ENCODE measurements at places on chromosomes 7 and 10.
A peak's percentile ranks its signal among the peaks of the same experiment; 100 is the strongest.

DNA sequence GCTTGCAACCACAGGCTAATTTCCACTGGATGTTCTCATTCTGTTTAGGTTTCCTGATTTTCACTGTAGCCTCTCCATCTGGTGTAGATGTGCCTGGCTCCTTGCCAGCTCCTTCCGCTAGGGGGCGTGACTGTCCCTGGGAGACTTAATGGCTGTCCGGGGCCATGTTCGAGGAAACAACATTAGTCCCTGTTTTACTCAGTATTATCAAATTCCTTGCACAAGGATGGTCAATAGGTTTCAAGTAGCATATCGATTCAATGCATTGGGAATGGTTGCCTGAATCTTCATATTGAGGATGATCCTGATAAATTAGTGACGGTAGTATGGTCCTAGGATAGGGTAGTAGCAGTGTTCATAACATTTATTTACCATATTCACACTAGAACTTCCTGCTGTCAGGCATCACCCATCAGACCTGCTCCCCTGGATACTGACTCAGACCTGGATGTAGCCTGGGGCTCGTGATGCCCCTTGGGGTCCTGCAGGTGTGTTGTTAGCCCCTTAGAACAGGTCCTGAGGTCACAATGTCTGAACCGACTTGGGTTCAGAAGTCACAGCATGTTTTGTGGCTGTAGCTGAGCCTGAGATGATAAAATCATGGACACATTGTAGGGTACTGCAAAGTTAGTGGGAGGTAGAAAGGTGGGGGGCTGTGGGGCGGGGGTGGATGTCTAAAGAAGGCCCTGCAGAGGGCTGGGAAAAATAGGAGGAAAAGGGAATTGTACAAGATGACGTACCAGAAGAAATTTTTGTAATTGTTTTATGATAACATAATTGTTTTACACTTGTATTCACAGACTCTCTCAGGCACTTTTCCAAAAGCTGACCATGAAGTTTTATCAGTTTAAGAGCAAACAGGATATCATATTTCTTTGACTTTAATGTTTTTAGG is 8.9 kb upstream of the EXOC6 start:
- DNase-seq, result peak; percentile 33

- no peak for DNase-seq
Observed at GRCh38 chr10:48288661-48289060, 14.2 kb upstream of the FRMPD2 start.

DNA sequence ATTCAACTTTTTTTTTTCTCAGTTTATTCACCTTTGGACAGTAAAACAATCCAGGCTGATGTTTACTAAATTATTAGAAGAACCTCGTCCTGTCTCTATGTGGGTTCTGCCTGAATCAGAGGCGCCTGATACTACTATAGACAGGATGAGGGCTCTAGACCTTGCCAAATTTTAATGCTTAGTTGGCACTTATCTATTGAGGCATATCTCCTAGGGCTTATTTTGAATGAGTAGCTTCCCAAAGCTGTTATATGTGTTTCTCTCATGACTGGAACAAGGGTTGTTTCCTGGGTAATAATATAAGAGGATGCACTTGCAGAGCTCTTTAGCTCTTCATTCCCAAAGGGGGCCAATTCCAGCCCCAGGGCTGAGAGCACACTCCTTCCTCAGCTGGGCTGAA is 23.6 kb downstream of the HECW1 start:
- DNase-seq, result no peak

DNA sequence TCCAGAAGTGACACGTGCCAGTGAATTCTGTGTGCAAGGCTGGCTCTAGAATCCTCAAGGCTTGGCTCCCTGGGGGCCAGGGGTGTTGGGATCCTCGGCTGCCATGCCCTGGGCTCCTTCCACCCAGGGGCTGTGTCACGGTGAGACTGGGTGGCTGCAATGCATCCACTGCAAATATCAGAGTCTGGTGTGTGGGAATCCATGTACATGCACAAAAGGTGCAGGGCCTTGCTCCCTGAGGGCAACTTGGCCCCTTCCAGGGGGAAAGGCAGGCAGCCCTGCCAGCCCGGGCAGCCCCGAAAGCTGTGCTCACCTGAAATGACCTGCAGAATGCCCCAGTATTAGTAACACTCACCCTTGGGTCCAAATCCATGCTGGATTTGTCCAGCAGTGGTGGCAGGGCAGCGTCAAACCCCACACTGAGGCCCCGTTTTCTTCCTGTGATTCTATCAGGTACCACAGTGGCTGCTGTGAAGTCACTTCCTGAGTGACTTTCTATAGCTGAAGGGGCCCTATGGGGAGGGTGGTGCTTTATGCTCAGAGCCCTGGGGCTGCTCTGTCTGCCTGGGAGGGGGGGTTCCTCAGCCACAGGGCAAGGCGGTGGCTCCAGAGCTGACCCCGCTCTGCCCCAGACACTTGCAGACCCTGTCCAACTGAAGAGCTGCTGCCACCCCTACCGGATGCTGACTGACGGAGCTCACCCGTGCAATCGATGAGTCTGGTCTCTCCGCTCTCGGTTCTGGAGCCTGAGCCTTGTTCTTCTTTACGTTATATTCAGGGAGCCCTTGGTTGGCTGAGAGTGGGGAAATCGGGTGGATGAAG is 317.7 kb downstream of the GLRX3 start:
- no peak for DNase-seq

- no peak for DNase-seq
Observed at GRCh38 chr7:159057647-159058046, 87.0 kb downstream of the VIPR2 start.

DNA sequence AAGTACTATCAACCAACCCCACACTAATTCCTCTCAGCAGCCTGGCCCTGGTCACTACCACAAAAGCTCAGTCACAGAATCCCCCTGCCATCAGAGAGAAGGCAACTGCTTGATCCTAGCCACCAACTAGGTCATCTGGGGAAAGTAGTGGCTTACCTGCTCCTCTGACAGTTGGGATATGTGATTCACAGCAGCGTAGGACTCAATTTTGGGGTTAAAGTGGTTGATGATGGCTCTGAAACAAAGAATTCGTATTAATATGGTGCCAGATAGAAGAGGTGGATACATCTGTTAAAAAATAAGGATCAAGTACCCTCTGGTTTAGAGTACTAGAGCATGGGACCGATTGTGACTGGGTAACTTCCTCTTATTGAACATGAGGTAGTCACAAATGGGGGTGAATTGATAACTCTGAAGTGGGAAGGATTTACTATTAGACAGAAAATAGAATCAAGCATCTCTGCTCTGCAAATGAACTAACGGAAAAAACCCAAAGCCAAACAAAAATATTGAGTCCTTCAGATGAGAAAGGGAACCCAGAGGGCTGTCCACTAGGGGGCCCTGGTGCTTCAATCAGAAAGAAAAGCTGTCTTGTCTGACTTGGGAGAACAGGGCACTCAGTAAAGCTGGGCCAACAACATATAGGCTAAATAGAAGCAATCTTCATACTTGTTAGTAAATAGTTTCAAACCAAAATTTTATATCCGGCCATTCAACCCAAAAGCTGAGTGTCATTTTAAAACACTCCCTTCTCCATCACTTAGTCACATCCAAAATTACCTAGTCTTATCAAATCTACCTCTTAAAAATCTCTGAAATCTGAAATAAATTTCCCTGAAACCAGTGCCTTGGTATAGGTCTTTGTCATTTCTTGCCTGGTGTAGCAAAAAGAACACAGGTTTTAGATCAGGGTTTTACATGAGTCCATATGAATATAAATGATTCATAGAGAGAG is 45.9 kb upstream of the KCNIP2 start:
- DNase-seq, result peak; percentile 31

DNA sequence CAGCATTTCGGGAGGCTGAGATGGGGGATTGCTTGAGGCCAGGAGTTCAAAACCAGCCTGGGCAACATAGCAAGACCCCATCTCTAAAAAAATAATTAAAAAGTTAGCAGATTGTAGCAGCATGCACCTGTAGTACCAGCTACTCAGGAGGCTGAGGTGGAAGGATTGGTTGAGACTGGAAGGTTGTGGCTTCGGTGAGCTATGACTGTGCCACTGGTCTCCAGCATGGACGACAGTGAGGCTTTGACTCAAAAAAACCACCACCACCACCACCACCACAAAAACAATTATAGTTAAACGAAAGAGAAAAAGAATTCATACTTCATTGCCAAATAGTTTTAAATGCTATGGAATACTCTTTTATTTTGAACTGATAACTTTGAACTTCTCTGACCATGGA is 63.4 kb downstream of the VTI1A start:
- no peak for DNase-seq

DNA sequence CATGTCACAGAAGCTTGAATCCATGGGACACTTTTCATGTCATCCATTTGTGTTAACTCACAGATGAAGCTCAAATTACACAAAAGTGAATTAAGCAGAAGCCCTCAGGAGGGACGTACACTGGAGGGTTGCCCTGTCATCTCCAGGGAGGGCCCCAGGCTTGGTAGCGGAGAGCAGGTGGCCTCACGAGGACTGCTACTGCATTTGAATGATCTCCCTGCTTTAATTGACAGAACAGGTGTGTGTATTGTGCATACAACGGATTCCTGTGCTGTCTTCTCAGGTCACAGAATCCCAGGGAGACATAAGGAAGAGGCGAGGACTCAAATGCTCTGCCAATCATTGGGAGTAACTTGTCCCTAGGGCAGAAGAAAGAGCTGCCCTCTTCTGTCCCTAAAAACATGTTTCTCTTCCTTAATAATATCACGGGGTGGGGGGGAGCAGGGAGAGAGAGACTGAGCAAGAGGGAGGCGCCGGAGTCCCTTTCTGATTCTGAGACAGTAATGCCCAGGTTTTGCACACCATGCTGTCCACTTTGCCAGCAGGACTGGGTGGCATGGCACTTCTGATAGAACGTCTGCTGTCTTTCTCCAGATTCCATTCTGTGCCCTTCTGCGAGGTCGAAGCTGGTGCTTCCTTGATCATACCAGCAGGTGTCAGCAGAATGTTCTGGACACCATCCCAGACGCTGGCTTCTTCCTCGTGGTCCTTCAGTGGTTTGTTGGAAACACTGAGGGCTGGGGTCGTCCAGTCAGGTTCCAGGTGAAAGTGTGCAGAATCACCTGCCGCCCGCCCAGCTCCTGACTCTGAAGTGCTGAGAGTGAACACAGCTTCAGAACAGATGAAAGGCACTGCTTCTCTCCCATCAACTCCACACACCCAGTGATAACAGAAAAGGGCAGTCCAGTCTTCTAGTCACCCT is 26.2 kb upstream of the RASGEF1A start:
- no peak for DNase-seq

All from stimulated activated CD4-positive, alpha-beta T cell treated with anti-CD3 and anti-CD28 coated beads, TNF-alpha, amount 100 ng/mL, for 1 hour (primary cell).